Psoas muscle (tissue), 8 donors: ENCODE measurements at places on chromosomes 16 and 17.

GRCh38 chr16:4081521-4082021 lies 34.7 kb downstream of the ADCY9 start:
- no peak for DNase-seq

GRCh38 chr17:72514321-72514861 lies 393.6 kb downstream of the SOX9 start:
- DNase-seq: no peak

- DNase-seq: no peak
Observed at GRCh38 chr16:17335826-17336529, 134.8 kb downstream of the XYLT1 start.

- peak; percentile 48 for DNase-seq
Observed at GRCh38 chr16:87851141-87851587, 18.1 kb downstream of the SLC7A5 start.

DNA sequence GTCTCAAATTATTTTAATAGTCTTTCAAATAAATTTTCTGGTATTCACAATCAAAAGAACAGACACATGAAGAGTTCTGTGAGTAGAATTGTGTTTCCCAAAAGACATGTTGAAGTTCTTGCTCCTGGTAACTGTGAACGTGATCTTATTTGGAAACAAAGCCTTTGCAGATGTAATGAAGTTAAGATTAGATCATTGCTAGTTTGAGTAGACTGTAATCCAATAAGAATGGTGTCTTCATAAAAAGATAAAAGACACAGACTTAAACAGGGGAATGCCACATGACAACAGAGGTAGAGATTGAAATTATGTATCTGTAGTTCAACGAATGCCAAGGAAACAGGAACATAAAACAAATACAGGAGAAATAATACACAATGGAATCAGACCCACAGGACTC lies 357.4 kb upstream of the CA10 start:
- no peak for DNase-seq

GRCh38 chr17:9533441-9533840 lies 42.2 kb downstream of the STX8 start:
- no peak for DNase-seq

DNA sequence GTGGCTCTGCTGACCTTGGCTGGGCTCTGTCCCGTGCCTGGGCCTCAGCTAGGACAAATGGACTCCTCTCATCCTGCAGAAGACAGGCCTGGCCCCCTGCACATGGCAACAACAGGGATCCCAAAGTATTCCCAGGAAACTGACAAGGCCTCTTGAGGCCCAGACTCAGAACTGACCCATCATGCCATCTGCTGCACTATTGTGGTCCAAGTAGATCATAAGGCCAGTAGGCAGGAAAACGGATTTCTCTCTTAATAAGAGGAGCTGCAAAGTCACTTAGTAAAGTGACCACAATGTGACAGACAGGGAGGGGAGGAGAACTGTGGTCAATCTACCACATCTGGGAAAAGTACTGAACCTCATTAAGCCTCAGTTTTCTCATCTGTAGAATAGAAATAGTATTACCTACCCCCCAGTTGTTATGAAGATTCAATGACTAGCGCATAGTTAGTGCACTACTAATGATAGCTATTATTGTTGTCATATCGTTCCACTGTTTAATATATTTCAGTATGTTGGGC lies 62.1 kb upstream of the TNRC6A start:
- DNase-seq: no peak

- DNase-seq: no peak
Observed at GRCh38 chr17:7480089-7480384, 606 bp upstream of the ZBTB4 start.

DNA sequence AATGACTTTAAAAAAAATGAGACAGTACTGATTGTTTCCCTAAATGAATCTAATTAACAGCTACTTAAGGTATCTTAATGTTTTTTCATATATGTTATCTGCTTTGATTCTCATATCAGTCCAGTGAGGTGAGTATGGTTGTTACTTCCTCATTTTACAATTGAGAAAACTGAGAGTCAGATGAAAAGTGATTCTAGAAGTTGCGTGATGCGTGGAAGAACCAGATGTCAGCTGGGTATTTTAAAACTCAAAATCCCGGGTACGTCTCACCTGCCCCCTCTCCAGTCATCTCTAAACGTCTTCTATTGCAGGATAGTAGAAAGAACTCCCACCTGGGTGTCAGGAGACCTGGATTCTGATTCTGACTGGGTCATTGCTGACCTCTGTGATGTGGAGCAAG lies 89.2 kb downstream of the MAP2K6 start:
- no peak for DNase-seq

DNA sequence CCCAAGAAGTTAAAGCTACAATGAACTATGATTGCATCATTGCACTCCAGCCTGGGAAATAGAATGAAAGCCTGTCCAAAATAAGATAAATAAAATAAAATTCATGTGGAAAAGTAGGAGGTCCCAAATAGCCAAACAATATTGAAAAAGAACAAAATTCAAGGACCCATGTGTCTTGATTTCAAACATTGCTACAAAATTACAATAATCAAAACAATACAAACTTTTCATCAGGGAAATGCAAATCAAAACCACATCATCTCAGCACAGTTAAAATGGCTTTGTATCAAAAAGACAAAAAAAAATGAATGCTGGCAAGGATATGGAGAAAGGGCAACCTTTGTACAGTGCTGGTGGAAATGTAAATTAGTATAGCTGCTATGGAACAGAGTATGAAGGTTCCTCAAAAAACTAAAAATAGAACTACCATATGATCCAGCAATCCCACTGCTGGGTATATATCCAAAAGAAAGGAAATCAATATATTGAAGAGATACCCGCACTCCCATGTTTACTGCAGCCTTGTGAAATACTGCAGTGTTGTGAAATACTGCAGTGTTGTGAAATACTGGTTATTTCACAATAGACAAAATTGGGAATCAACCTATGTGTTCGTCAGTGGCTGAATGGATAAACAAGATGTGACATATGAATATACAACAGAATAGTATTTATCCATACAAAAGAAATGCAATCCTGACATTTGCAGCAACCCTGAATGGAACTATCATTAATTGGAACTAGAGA lies 24.5 kb upstream of the ZNF287 start:
- DNase-seq: no peak

- no peak for DNase-seq
Observed at GRCh38 chr16:28149011-28149888, 62.5 kb downstream of the XPO6 start.
